ENCODE measurements at places on chromosomes 16 and 17. TPM values are rescaled to one million over a fixed set of nuclear protein-coding genes. Genes with fewer than 3 reads are reported as not detected.

The CHD9NB gene
- not detected for total RNA-seq

The NAGS gene
- 0.92 TPM for total RNA-seq

The ITGA2B gene
- 32.9 TPM for total RNA-seq

The MED1 gene
- 53.4 TPM for total RNA-seq

The RIPOR1 gene
- 68.2 TPM for total RNA-seq

The WNT3 gene
- total RNA-seq: 0.07 TPM

The XAF1 gene
- total RNA-seq: 130 TPM

The ENO3 gene
- 26.6 TPM for total RNA-seq

The GRAPL gene
- 2.4 TPM for total RNA-seq

The NATD1 gene
- total RNA-seq: 14.1 TPM

The PNPO gene
- total RNA-seq: 9.3 TPM

The YBX2 gene
- 0.05 TPM for total RNA-seq

The KRT36 gene
- total RNA-seq: not detected

The ANKRD40CL gene
- total RNA-seq: not detected

The AURKB gene
- total RNA-seq: 4.8 TPM

The QPRT gene
- 6.3 TPM for total RNA-seq

The MT3 gene
- total RNA-seq: not detected

The GAS2L2 gene
- 0.23 TPM for total RNA-seq

The GGT6 gene
- total RNA-seq: not detected

The TBC1D26 gene
- not detected for total RNA-seq

The SEZ6 gene
- total RNA-seq: 1.4 TPM

The TNFRSF17 gene
- total RNA-seq: not detected

The CLDN7 gene
- 1.8 TPM for total RNA-seq

The ZFP1 gene
- 9.0 TPM for total RNA-seq

The CLEC3A gene
- not detected for total RNA-seq

The TMC7 gene
- not detected for total RNA-seq

The ABCC3 gene
- 13.2 TPM for total RNA-seq

All from natural killer cell (primary cell).